ENCODE measurements at places on chromosomes 13 and 19. TPM values are rescaled to one million over a fixed set of nuclear protein-coding genes. Genes with fewer than 3 reads are reported as not detected.

The RBM42 gene
- total RNA-seq, result 75.7 TPM

The ZNF728 gene
- not detected for total RNA-seq

The MYO9B gene
- 33.1 TPM for total RNA-seq

The HS6ST3 gene
- not detected for total RNA-seq

The IER2 gene
- total RNA-seq, result 123 TPM

The LIM2 gene
- not detected for total RNA-seq

The KL gene
- not detected for total RNA-seq

The SPART gene
- total RNA-seq, result 21.1 TPM
